Stimulated activated CD8-positive, alpha-beta memory T cell treated with anti-CD3 and anti-CD28 coated beads, Interleukin-15, amount 100 ng/mL, for 48 hours (primary cell): ENCODE measurements at places on chromosomes 4 and X.

DNA sequence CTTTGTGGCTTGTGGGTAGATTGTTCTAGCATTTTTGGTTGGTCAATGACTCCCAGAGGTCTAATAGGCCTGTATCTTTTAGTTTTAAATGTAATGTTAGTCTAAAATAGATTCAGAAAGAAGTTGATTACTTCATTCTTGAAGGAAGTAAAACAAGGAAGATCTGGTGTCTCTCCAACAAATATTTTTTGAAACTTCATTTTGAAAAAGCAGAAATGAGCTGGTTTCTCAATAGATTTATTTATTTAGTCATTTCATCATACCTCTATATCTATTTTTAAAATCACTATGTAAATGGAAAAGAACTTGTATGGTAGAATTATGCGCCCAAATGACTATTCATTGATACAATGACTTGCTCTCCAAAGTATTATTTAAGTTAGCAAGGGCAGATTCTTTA is 7.2 kb downstream of the HTR2C start:
- DNase-seq = no peak

DNA sequence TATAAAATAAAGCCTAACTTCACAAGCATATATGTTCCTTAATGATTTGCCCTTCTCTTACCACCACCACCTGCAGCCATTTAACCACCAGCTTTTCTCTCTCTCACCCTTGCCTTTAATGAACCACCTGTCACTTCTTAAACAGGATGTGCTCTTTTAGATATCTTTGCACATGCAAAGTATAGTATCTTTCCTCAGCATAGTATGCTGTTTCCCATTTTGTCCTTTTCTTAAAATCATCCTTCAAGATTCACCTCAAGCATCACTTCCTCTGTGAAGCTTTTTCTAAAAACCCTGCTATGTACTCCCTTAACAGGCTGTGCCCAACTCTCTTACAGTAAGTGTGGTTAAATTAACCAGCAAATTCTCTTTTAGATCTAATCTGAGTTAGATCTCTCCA is 8.2 kb upstream of the CNOT6L start:
- DNase-seq = no peak

DNA sequence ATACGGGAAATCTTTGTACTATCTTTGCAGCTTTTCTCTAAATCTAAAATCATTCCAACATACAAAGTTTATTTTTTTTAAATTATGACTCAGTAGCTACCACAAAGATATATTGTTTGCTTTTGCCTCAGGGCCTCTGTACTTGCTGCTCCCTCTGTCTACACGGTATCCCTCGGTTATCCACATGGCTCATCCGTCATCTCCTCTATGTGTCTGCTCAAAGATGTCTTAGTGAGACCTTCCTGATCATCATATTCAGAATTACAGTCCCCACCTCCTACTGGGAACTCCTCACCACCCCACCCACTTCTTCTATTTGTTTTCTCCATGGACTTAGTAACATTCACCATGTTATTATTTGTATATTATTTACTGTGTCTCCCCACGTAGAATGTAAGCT is 107.8 kb downstream of the PARM1 start:
- no peak for DNase-seq

DNA sequence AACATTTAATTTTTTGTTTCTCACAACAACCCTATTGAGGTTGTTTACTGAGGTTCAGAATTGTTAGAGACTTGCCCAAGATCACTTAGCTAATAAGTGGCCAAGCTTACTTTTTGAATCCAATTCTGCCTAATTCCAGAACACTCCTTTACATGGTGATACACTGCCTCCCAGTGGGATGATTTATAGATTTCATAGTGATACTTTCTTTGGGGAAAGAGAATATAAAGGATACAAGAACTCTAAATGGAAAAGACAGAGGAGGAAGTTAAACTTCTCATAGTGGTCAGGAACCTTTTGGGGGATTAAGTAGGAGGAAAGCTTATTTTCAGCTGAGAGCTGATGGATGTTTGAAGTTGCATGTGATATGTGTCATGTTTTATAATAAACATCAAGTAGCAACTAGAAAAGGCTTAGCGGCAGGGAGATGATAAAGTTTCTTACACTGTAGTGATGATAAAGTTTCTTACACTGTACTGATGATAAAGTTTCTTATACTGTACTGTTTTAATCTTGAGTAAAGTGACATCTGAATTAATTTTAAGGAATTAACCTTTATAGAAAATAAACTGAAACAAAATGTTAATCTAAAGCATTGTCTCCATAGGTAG is 15.3 kb downstream of the STAG2 start:
- DNase-seq = no peak

DNA sequence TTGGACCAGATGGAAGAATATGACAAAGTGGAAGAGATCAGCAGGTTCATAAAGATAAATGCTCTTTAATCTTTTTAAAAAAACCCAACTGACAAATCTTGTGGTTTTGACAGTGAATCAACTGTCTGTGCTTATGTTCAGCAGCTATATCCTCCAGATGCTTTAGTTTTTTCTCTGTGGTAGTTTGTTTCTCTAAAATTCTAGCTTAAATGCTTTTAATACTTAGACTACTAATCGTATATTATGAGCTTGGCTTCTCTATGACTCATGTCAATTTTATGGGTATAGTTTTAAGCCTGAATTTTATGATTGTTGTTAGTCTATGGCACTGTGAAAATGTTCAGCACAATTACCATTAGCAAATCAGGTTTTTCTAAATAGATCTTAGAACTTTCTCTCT is 12.9 kb downstream of the HHIP start:
- DNase-seq = no peak

GRCh38 chr4:53507671-53508286 is 83.5 kb downstream of the LNX1 start:
- DNase-seq = no peak

DNA sequence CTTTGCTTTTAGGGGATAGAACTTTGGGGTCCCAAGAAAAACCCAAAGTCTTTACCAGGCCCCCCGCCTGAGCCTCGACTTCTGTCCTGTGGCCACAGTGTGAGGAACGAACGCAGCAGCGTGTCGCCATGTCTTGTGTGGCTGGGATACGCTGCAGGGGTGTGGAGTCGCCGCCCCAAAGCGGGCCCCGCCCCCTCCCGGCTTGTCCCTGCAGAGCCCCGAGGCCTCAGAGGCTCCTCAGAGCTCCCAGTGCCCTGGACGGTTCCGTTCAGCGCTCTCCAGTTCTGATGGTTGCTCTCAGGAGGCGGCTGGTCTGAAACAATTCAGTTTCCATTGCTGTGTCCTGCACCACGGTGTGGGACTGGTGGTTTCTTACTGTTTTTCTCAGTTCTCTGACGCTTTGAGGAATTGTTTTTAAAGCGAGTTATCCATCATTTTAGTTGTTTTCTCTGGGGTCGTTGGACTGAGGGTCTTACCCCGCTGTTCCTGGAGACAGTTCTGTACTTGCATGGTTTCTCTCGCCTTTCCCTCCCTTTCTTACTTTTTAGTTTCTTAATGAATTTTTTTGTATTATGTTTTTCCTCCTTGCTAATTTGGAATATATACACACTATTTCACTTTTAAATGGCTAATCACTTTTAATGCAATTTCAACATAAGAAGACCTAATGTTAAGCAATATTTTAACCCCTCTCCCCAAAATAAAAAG is 1.6 kb upstream of the IDUA start:
- peak; percentile 66 for DNase-seq

GRCh38 chr4:173367946-173368345 is 2.8 kb upstream of the SAP30 start:
- DNase-seq = no peak

DNA sequence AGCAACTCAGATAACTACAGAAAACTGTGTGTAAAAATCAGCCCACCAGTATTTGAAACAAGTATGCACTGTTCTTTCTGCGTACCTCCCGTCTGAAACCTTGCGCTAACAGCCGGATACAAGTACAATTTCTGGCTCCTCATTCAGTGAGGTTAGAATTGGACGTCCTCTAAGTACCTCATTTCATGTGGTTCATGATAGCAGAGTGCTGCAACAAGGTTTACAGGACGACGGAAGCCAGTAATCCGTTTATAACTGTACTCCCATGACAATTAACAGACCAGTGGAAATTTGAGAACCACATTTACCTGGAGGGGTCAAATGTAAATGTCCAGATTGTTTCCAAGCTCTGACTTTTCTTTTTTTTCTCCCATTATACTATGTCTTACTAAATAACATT is 52.9 kb upstream of the TENM3 start:
- no peak for DNase-seq

DNA sequence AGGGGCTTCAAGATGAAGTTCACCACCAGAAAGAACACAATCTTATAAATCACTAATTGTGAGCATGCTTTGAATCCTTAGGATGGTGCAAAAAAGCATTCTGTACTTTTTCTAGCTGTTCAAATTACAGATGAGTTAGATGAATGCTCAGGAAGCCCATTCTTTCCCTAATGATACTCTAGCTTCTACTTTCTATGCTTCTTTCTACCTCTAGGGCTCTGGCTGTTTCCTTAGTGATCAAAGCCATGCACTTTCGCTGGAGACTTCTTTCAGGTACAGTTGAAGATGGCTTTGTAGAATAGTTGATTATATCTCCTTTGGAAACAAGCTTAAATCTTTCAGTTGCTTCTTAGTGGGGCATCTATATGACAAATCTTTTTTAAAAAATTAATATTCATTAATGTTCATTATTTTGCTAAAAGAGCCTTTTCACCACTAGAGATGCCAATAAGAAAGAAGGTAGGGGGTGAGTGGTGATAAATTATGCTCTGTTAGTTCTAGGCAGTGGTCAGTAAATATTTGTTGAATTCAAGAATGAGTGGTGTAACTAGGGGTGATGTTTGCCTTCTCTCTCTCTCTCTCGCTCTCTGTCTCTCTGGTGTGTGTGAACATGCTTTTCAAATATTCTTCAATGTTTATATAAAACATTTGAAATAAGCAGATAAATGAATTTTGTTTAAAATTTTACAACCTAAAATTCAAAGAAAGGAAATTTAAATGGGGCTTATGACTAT is 169.4 kb downstream of the GLUD2 start:
- DNase-seq = no peak

- DNase-seq = no peak
Measured at GRCh38 chrX:65633826-65634225, 33.6 kb upstream of the MSN start.

DNA sequence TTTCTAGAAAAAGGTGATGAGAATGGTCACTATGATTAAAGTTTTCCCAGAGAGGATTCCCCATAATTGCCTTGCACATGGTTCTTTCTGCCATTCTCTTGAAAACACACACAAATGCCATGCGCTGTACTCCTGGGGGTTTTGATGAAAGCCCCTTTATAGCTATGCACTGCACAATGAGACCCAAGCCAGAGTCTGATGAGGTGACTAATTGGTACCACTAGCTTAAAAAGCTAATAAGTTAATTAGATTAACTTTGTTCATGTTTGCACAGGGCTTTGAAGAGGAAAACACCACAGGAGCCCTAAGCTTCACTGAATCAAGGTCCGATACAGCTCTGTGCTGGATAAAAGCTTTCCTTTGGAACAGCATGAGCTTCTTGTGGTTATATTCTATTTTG is 132.2 kb downstream of the NKX6-1 start:
- no peak for DNase-seq

GRCh38 chr4:41176340-41176739 is 38.0 kb downstream of the APBB2 start:
- DNase-seq = no peak

GRCh38 chr4:152663203-152664066 is 16.4 kb downstream of the TMEM154 start:
- no peak for DNase-seq

DNA sequence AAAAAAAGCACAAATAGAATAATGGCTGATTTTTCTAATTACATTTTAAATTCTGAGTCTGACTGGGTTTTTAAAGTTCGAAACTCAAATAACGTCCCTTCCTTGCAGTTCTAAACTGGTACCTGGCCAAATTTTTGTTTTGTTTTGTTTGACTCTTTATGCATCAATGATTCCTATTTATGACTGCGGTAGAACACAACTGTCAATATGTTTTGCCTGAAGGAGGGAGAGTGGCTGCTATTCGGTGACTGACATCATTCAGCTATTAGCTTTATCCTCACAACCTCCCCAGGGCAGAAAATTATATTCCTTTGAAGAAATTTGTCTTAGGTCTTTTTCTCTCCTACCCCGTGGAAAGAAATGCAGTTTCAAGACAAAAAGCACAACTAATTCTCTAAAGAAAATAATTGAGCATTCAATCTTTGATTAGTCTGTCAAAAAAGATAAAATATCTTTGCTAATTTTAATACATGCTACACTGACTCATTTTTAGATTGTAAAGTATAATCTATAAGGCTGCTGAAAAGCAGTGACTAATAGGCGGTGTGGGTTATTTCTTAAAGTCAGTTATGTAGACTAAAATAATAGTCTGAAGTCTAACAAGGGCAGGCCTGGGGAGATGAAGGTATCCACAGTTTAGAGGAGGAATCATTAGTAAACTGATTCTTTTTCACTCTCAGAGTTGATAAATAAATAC is 61.9 kb downstream of the TMEM150C start:
- no peak for DNase-seq

DNA sequence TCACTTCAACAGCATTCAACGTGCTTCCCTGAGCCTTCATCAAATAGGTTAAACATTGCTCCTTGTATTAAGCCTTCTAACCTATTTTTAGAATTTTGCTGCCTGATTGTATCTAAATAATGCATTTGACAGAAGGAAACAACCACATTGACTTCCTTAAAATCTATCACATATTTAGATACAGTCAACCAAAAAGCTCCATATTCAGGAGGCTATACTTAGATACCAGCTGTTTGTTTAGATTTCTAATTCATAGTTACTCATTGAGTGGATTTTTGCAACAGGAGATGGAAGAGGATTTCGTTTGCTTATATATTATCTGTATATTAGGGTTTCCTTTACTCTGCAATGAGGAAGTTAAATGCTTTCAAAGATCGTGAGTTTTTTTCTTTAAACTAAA is 241.1 kb upstream of the PPP1R2C start:
- no peak for DNase-seq

- no peak for DNase-seq
Measured at GRCh38 chrX:132263127-132263526, 43.9 kb upstream of the RAP2C start.

GRCh38 chr4:8121292-8122015 is 37.2 kb downstream of the ABLIM2 start:
- DNase-seq = no peak

GRCh38 chr4:146124023-146124680 is 51.4 kb upstream of the LSM6 start:
- DNase-seq = no peak

DNA sequence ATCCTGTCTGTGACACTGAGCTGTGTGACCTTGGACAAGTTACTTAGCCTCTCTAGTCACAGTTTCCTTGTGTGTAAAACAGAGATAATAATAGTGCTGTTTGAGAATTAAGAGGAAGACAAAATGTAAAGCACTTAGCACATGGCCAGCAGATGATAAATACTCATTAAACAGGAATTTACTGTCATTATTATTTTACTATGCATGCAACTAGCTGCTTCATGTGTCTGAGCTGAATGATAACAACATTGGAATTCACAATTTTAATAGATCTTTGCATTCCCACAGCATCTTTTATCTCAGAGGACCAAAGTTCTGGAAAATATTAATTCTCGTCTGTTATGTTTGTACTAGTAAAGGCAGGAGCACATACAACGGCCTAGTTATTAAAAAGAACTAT is 79.2 kb upstream of the TET2 start:
- no peak for DNase-seq
